AG10803 (cell line): ENCODE measurements at places on chromosomes 2 and 18.
A peak's percentile ranks its signal among the peaks of the same experiment; 100 is the strongest.

GRCh38 chr2:8684540-8684877, 2.7 kb downstream of the ID2 start:
- peak; percentile 30 for DNase-seq

DNA sequence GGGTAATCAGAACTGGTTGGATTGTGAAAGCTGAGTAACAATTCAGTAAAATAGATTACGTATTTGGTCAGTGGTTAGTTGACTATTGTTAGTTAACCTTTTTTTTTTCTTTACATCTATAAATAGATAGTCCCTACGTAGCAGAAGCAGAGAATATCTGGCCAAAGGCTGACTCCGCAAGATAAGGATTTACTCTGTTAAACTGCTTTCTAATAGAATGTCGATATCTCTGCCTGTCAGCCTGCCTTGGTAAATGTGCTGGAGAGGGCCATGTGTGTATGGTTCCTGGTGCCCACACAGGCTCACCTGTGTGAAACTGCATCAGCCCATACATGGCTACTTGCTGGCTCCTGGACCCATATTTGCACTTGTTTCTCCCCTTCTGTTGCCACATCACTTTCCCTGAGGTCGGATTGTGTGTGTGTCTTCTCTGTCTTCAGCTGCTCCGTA, 94.4 kb downstream of the CRIM1 start:
- DNase-seq, result no peak

- DNase-seq, result no peak
Measured at GRCh38 chr18:46250812-46251173, 146.6 kb downstream of the HAUS1 start.

- no peak for DNase-seq
Measured at GRCh38 chr2:19028587-19029375, 329.6 kb downstream of the OSR1 start.

- no peak for DNase-seq
Measured at GRCh38 chr2:64325852-64326577, 127.9 kb upstream of the LGALSL start.

- no peak for DNase-seq
Measured at GRCh38 chr2:20674309-20674965, 7.5 kb downstream of the GDF7 start.

GRCh38 chr2:222754324-222754930, 83.0 kb downstream of the MOGAT1 start:
- no peak for DNase-seq

GRCh38 chr2:187574969-187575750, 20.9 kb upstream of the TFPI start:
- DNase-seq, result peak; percentile 63

- DNase-seq, result no peak
Measured at GRCh38 chr2:232886632-232887031, 16.6 kb downstream of the SNORC start.

DNA sequence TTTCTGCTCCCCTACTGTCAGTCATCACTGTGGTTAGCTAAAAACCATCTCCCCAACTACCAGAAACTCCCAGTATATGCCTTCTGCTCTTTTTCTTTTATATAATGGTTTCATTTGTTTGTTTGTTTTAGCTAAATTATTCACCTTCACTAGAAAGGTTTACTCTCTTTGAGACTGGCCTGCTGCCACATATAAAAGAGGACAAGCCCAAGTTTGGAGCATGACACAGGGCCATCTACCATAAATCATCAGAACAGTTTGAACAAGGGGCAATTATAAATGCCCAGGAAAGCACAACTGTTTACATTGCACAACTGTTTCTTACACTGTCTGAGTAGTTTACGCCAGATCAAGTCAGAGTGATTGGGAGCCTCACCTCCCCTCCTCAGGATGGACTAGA, 471.0 kb upstream of the PIK3C3 start:
- no peak for DNase-seq
